Fibroblast of mammary gland (primary cell): ENCODE measurements at places on chromosomes 6 and 20.

DNA sequence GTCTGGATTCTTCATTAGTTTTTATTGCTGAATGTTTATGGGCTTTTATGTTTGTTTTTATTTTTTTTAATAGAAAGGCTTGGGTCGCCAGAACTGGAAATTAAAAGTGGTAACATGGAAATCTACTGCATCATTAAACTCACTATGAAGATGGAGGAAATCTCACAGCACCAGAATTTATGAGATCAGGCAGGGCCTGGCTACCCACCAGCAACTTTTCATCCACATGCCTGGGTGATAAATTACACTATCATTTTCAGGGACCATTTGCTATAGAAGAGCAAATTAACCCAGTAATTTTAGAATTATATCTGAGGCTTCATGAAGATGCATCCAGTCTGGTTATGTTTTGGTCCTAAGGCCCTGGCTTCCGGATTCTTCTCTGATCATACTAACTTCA is 57.8 kb upstream of the PLCB4 start:
- no peak for DNase-seq

GRCh38 chr20:50188879-50189680 is 1.6 kb upstream of the CEBPB start:
- no peak for DNase-seq

DNA sequence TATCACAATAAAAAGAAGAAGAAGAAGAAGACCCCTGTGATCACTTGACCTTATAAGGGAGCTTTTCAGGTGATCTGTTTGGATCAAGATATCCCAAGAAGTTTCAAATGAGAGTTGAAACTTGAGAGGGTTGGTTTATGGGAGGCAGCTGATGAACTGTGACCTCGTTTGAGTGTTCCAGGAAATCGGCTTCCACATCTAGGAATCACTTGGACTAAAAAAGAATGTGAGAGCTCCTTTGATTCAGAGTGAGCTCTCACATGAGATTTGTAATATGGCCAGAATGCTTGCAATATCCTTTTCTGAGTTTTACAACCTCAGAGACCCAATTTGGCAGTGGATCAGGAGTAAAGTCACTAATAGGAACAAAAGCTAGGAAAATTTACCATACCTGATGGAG is 228.1 kb downstream of the ATXN1 start:
- DNase-seq = peak; percentile 20

- peak; percentile 13 for DNase-seq
Observed at GRCh38 chr20:57851796-57852195, 142.0 kb upstream of the PMEPA1 start.

DNA sequence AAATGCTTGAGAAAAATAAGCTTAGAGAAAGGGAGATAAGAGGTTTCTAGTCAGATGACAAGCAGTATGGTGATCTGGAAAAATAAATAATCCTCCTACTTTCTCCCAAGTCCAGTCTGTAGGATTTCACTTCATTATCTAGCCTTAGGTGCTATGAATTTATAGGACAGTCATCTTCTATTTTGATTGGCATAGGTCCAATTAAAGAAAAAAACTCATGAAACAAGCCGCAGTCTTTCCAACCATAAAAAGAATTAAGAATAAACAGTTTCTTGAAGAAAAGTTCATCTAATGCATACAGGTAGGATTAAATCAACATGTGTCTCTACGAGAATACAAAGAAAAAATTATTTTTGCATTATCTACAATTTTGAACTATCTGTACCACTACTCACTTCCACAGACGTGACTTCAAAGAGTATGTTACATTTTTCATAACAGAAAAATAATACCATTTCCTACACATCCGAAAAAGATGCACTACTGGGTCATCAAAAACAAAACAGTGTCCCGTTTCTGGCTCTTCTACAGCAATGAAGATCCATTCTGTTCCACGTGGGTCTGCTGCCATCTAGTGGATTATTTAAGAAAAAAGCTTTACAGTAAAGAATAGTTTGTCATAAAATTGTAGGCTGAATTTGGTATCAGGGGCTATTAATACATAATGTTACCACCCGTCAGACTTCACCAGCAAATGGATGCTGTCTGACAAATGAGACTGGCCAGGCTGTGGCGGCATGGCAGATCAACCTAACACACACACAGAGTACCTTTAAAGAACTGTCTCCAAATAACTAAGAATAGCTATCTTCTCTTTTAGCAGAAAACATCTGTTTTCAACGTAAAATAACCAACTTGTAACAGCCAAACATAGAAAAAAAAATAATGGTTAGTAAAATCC is 28.9 kb downstream of the STX7 start:
- DNase-seq = peak; percentile 81

- DNase-seq = peak; percentile 93
Observed at GRCh38 chr20:5654557-5654956, 95.6 kb upstream of the SHLD1 start.

DNA sequence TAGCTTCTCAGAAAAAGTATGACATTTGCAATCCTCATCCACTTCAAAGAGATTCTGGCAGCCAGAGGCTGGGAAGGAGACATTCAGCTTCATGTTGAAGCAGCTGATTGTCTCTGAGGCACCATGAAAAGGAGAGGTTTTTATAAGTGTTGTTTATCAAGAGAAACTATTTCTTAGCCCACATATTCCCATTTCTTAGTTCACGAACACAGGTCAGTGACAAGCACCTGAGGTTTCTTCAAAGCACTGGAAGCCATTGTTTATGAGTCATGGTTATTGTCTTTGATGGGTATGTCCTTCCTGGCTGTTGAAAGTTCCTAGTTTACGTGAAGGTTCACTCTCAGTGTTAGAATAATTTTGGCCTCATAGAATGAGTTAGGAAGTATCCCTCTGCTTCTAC is 3.0 kb upstream of the DDX43 start:
- DNase-seq = no peak

GRCh38 chr6:108873251-108873650 is 25.0 kb downstream of the ARMC2 start:
- DNase-seq = no peak

DNA sequence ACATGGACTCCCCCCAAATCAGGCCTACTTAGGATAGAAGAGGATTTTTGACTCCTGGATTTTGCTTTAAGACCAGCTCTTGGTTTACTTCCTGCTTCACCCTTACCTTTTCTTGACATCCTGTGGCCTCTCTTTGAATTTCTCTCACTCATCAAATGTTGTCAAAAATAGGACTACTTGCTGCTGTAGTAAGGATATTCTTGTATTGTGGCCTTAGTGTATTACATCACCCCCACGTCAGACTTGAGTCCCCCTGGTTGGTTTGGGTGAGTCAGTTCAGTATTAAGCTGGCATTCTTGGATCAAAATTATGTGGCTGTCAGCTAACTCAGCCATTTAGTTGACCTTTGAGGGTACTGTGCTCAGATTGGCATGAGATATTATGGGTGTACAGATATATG is 1.1 kb downstream of the TPX2 start:
- peak; percentile 81 for DNase-seq

DNA sequence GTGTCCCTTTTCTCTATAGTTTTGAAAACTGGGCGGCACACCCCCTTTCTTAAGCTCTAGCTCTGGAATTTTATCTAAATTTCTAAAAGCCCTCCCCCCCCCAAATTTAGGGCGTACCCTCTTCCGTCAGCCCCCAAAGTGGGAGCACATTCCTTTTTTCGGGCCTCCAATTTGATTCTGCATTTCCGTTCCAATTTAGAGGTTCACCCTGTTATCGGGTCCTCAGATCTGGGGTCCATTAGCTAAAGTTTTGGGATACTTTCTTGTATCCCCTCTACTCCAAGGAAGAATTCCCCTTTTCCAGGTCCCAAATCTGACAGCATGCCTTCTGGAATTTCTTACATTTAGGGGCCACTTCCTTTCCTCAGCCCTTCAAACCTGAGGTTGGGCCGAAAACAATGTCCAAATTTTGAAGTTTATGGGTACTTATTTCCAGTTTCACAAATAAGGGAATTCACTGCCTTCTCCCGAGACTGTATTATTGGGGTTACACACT is 796 bp downstream of the PHF20 start:
- DNase-seq = no peak

DNA sequence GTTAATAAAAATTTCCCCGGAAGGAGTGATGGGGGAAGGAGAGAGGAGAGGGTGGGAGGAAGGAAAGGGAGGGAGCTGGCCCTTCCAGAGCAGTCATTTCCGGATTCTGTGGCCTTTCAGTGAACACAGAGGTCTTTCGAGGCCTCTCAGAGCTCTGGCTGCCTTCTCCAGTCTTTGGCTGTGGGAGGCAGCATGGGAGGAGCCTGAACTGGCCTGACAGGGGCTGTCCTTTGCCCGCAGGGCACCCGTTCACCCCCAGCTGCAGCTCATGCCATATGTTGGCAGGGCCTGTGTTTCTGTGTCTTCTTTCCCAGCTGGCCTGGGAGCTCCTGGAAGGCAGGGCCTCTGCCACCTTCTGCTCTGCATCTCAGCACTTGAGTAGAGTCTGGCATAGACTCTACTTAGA is 95.5 kb downstream of the PPP1R14C start:
- peak; percentile 11 for DNase-seq

- DNase-seq = peak; percentile 77
Observed at GRCh38 chr6:111823831-111824607, 49.2 kb downstream of the FYN start.

GRCh38 chr6:3739311-3739897 is 12.1 kb downstream of the PXDC1 start:
- no peak for DNase-seq

DNA sequence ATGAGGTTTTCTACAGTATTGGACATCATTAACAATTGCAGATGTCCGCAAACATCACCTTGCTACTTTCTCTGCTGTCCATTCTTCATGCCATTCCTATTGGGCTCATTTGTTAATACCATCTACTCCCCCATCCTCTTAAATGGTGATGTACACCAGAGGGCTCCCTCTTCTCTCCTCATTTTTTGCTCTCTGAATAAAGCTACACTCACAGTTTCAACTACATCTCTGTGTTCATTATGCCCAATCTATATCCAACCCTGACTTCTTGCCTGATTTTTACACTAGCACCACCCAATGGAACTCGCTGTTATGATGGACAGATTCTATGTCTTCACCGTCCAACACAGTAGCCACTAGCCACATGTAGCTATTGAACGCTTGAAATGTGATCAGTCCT is 288.1 kb upstream of the ID4 start:
- no peak for DNase-seq

GRCh38 chr6:162108041-162108440 is 619.5 kb downstream of the PRKN start:
- no peak for DNase-seq

DNA sequence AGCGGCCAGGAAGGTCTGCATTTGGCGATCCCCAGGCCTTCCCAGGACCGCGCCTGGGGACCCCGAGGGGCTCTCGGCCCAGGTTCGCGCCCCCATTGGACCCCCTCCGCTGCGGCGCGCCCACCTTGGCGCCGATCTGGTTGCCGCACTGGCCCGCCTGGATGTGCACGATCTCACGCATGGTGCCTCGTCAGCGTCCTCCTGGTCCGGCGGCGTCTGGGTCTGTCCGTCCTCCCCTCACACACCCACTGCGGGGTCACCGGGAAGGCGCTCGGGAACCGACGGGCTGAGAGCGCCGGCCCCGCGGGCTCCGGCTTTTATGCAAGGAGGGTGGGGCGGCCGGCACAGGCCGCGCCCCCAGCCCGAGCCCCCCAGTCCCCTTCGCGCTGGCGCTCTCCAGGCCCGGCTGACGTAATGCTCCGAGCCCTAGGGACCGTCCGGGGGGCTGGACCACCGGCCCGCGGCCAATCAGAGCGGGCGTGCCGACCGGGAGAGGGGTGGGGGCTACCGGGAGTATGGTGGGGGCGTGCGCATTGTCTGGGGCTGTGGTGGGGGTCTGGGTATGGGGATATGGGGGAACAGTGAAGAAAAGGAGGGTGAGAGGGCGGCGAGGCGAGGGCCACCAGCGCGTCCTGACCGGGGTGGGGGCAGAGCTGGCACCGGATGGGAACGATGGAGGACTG is at the start of gene TUBB2B:
Gene TUBB2B (minus strand): TSS at position 291 of the 683 bp plus-strand sequence. CDS start 110 bp downstream, at position 181.
- DNase-seq = no peak

- DNase-seq = peak; percentile 28
Observed at GRCh38 chr6:72084992-72085569, 198.7 kb downstream of the RIMS1 start.

- DNase-seq = no peak
Observed at GRCh38 chr6:152571943-152572337, 65.2 kb downstream of the SYNE1 start.

- DNase-seq = no peak
Observed at GRCh38 chr6:169915769-169916550, 164.5 kb downstream of the ERMARD start.

DNA sequence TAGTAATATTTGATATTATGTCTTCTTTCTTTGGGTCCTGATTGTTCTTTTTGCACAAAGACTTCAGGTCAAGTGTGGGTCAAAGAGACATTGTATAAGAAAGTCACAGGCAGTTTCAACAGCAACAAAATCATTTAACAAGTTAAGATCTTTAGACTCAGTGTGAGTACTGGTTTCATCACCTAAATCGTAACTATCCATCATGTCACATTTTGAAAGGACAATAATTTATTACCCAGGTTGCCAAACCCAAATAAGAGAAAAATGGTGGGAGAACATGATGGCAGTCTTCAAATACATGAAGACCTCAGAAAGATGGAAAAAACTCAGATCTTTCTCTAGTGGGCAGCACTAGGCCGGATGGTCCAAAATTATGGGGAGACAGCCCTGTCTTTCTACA is 55.5 kb upstream of the BCLAF1 start:
- no peak for DNase-seq

- peak; percentile 85 for DNase-seq
Observed at GRCh38 chr6:33696548-33697518, 14.7 kb downstream of the UQCC2 start.

DNA sequence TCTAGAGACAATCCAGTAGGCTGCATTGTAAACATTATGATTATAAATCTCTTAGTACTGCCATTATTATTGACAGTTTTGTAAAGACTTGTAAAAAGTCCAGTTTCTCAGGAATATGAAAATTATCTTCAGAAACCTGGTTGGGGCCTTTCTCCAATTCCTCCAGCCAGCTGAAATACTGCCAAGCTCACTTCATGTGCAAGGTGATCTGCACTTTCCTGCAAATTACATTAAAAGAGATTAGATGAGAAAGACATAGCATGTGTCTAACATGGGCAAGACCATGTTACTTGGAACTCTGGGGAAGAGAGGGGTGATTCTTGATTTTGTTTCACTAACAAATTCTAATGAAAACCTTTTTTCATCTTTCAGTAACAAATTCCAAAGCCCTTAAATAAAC is 24.0 kb downstream of the PGM3 start:
- DNase-seq = no peak

- DNase-seq = no peak
Observed at GRCh38 chr6:114523508-114523907, 180.7 kb upstream of the HS3ST5 start.

DNA sequence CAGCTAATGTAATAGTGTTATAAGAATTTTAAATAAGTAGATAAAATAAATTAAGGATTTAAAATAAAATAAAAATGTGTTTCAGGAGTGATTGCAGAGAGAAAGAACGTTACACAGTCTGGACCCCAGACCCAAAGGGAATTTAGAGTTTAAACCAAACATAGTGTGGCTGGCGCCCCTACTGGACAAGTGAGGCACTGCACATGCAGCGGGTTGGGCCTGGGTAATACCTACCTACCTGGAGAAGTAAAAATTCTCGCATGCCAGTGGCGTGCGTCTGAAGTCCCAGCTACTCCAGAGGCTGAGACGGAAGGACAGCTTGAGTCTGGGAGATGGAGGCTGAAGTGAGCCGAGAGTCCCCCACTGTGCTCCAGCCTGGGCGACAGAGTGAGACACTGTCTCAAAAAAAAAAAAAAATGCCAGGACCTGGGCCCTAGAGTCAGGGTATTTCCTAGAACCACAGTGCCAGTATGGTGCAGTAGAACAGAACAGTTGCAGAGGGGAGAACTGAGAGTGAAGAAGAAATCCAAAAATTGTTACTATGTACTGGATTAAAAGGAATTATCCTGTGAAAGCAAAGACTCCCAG is 71.4 kb upstream of the TCF21 start:
- DNase-seq = no peak
